ENCODE measurements at places on chromosomes 3 and 15. TPM values are rescaled to one million over a fixed set of nuclear protein-coding genes. Genes with fewer than 3 reads are reported as not detected.
A peak's percentile ranks its signal among the peaks of the same experiment; 100 is the strongest.

Gene CEMIP
- 7.3 TPM for total RNA-seq

Gene CELSR3
- 1.0 TPM for total RNA-seq

Gene ATP13A5
- 2.0 TPM for total RNA-seq

Gene LPCAT4
- total RNA-seq, result 37.0 TPM

Gene IGSF11
- 1.1 TPM for total RNA-seq

Gene CD86
- total RNA-seq, result 29.5 TPM

Gene SNTN
- total RNA-seq, result 12.8 TPM

Gene EFCAB12
- total RNA-seq, result 4.8 TPM

Gene TM4SF18
- total RNA-seq, result 6.5 TPM

Gene SLC35G2
- total RNA-seq, result 5.7 TPM

Gene FGF7
- total RNA-seq, result 24.2 TPM

Gene EPHA6
- total RNA-seq, result 0.53 TPM

Gene FETUB
- not detected for total RNA-seq

- no peak for DNase-seq
Measured at GRCh38 chr3:49751501-49751900, 27.8 kb upstream of the GMPPB start.

DNA sequence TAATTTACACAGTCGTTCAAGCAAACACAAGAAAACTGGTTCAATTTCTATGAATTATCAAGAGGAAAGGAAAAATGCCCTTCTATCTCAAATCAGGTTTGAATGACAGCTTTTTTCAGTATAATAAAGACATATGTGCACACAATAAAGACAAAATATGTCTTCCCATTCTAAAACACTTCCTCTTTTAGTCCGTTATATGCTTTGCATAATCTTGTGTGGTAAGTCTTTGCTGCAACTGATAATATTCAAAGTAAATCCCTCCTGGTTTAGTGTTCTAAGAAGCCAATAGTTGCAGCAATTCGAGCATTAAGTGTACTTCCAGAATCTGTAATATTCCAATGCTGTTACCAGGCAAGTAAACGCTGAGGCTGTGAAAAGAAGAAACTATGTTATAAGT, 43.7 kb upstream of the MAPKBP1 start:
- DNase-seq, result no peak

DNA sequence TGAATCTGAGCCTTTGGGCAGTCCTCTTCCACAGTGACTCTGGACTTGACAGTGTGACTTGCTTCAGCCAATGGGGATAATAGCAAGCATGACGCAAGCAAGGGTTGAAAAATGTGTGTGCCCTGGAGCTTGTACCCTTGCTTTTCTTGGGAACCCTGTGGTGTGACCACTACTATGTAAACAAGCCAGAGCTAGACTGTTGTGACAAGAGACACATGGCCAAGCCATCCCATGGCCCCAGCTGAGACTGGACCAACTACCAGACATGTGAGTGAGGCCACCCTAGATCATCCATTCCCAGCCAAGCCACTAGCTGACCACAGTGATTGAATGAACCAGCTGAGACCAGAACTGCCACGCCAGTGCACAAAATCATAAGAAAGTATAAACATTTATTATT, 11.8 kb downstream of the MYO1E start:
- DNase-seq, result no peak

- no peak for DNase-seq
Measured at GRCh38 chr15:92009162-92009561, 155.7 kb downstream of the SLCO3A1 start.

DNA sequence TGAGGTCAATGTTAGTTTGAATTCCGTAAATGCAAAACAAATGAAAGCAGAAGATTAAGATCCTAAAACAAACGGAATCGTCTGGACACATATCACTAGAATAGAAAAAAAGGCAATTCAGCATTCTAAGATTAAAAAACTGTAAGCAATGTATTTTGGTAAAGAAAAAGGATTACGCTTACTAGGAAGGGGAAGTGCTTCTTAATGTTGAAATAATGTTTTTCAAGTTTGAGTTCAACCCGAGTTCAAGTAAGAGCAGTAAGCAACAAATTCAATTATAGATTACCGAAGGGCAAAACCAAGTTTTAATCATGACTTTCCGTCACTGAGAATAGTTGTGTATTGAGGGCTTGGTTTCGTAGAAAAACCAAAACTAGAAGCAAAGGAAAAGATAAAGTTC, 637 bp downstream of the CIP2A start:
- no peak for DNase-seq

DNA sequence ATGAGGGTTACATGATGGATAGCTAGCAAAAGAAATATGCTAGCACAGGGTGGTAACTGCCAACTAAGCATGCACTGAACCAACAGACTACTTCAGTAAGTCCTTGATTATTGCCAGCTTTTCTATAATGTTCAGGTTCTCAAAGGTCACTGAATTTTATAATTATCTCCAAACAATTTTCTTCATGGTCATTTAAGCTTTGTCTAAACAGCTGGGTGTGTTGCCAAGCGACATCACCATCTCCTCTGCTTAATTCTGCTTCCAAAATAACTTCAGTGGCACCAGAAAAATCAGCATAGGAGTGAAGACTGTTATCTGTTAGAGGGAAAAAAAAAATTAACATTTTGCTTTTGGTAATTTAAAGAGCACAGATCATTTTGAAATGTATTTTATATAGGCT, 54.6 kb upstream of the TOP2B start:
- DNase-seq, result no peak

DNA sequence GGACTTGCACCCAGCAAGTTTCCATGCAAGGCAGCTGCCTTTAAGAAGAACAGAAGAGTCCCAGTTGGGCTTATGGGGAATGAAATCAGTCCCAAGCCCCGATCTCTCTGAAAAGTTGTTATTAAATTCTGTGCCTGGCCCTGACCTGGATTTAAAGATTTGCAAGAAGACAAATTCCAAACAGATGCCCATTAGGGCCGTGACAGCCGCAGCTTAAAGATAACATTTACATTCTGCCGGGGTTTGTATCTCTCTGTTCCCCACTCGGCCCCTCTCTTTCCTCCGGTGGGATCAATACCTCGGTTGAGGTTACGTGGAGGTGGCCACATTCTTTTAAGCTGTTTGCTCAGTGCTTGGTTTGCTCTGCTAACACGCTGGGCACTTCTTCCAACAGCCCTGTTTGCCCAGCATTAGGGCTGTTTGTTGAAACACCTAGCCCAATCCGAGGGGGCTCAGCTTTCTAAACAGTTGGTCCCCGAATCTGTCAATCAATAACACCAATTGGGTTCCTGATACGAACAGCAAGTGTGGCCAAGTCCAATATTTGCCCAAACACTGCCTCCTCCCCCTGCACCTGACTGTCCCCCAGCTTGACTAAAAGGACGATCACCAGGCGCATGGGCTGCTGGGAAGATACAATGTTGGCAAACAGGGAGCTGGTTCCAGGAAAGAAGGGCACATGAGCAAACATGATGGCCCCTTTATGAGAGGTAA, 108.6 kb downstream of the RPLP1 start:
- no peak for DNase-seq

- no peak for DNase-seq
Measured at GRCh38 chr3:127123533-127123932, 69.4 kb upstream of the PRR23E start.

- no peak for DNase-seq
Measured at GRCh38 chr3:25142609-25143355, 285.3 kb upstream of the RARB start.

GRCh38 chr3:72722930-72723726, 125.1 kb downstream of the SHQ1 start:
- no peak for DNase-seq

DNA sequence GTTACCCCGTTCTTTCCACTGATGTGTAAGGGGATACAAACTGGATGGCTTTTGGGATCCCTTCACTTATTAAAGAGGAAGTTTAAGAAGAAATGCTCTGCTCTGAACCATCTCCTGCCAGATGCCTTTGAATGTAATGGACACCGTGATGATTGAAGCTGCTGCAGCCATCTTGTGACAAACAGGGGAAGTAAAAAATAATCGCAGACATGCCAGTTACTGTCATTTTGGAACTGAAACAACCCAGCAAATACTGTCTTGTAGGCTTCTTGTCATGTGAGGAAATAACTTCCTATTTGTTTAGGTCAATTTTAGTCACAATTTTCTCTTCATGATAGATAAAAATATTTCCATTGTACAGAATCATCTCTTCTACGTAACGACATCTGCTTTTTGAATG, 224.0 kb downstream of the CHL1 start:
- no peak for DNase-seq

DNA sequence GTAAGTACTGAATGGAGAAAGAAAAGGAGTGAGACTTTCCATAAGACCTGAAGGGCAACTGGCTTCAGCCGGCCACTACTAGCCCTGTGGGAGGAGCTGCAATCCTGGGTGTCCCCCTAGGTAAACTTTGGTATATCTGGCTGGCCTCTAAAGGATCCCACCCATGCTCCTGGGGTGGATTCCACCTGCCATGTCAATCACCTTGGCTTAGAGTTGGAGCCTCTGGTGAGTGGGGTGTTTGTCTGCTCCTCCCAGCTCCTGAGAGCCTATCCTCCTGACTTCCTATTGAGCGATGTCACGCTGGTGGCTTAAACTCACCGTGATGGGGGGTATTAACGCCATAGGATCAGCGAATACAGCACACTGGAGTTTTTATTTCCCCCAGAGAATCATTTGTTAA, 2.6 kb downstream of the SPTBN5 start:
- DNase-seq, result no peak

DNA sequence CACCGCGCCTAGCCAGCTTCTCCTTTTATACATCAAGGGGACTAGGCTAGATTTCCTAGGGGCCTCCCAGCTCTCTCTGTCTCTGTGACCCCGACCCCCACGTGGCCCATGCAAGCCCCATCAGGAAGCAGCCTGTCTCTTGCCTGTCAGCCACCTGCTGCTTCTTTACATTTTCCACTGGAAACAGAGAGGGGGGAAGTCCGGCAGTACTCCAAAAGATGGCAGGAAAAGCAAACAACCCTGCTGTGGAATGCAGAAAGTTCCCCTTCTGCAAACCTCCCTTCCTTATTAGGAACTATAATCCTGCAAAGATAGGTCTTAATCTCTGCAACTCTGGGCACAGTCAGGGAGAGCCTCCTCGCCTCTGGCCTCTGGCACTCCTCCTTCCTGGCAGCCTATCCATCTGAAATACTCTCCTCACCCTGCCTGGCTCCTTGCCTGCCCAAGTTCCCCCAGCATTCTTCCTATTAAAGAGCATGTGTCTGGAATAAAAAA, 47.4 kb upstream of the HACD2 start:
- DNase-seq, result no peak

DNA sequence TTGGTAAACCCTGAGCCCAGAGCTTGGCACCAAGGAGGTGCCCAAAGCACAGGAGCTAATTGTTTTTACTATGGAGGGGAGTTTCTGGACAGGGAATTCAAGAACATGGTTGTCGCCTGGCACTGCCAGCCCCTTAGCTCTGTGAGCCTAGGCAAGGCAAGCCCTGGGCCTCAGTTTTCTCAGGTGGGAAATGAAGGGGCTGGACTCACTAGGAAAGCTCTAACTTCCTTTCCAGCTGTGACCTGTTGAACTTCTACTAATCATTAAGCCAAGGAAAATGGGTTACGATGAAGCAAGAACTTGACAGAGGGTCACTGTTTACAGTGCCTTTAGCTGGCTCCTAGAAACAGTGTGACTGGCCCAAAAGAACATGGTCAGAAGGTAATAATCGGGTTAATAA, 277.2 kb downstream of the SHQ1 start:
- no peak for DNase-seq

GRCh38 chr15:40956541-40956982, 3.3 kb downstream of the CHAC1 start:
- no peak for DNase-seq

- no peak for DNase-seq
Measured at GRCh38 chr15:72058585-72058984, 59.4 kb downstream of the MYO9A start.

DNA sequence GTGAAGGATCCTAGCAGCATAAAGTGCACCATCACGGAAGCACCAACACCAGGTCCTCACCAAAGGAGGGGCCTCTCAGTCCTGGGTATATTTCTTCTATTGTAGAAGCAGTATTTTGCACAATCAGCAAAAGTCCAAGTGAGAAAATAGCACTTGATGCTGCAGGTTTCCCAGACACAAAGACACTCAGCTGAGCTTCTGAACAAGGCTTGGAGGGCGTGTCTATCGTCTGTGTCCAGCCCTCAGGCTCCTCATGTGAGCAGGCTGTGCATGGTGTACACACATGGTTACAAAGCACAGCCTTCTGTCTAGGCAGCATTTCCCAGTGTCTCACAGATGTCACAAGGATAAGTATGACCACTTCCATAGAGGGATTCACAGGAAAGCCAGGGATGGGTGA, 98.3 kb upstream of the SPATA12 start:
- DNase-seq, result no peak

GRCh38 chr3:63976161-63976871, 47.0 kb downstream of the PSMD6 start:
- DNase-seq, result no peak

GRCh38 chr3:50525987-50526386, 22.6 kb upstream of the CACNA2D2 start:
- DNase-seq, result peak; percentile 81

GRCh38 chr15:66939451-66940023, 125.9 kb upstream of the SMAD3 start:
- no peak for DNase-seq

DNA sequence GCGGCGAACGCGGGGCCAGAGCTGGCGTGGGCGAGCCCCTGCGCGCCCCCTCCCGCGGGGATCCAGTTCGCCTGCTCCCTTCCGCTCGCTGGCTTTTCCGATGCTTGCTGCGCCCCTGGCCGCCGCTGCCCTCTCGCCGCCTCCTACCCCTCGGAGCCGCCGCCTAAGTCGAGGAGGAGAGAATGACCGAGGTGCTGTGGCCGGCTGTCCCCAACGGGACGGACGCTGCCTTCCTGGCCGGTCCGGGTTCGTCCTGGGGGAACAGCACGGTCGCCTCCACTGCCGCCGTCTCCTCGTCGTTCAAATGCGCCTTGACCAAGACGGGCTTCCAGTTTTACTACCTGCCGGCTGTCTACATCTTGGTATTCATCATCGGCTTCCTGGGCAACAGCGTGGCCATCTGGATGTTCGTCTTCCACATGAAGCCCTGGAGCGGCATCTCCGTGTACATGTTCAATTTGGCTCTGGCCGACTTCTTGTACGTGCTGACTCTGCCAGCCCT, 721 bp downstream of the P2RY1 start:
- DNase-seq, result no peak

DNA sequence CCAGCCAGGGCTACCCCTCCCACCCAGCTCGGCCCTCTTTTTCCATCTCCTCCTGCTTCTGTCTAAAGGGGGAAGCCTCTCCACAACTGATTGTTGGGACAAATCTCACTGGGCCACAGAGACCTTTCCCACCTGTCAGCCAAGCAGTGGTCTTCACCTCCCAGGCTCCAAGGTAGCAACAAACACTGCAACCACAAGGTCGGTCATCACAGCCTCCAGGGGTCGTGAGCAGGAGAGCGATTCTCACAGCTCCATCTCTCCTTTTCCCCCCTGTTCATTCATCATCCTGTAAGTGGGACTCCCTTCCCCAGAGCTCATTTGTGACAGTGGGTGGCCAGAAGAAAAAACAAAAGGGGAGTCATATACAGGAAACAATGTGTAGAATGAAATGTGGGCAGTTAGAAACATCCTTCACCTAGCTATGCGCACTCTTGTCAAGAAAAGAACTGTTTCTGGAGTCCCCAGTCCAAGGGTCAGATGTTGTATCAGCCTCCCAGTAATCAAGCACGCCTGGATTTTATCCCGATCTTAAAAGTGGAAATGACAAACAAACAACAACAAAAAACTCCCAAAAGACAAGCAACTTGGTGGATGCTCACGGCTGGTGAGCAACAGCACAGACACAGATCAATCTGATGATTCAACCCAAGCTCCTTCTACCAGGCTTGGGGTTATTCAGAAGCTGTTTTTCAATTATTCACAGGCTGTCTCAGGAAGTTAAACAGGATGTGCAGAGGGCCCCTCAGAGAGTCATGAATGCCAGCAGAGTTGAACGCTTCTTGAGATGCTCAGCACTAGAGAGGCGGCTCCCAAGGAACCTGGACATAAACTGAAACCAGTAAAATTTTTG, 22.4 kb downstream of the LYZL4 start:
- DNase-seq, result no peak
